Fibroblast of skin of left quadriceps (primary cell): ENCODE measurements at places on chromosomes 6 and 20.
A peak's percentile ranks its signal among the peaks of the same experiment; 100 is the strongest.

DNA sequence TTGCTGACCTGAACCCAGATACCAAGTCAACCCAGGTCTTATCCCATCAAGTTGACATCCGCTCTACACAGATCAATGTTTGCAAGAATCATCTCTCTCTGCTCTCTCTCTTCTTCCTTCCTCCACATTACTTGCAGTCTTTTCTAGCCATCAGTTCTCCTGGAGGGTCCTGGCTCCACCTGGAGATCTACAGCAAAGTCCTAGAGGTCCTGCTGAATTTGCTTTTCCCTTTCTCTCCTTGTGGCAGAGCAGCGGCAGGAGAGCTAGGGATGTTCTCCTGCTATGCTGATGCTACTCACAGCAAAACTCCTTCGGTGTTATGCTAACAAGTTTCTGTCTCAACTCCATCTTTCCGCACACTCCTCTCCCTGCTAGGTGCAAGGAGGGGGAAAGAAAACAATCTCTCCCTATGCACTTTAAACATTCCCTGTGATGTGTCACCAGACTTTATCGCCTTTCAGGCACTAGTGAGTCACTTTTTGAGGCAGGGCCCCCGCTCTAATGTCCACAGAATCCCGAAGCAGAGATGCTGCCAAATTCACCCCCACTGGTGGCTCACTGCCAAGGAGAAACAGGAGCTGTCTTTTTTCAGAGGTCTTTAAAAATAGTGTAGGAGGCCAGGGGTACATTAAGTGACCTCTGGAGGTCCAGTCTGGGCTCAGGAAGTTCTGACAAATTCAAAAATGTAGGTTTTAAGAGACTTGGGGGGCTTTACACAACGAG, 62.6 kb downstream of the FAM50B start:
- peak; percentile 82 for DNase-seq

DNA sequence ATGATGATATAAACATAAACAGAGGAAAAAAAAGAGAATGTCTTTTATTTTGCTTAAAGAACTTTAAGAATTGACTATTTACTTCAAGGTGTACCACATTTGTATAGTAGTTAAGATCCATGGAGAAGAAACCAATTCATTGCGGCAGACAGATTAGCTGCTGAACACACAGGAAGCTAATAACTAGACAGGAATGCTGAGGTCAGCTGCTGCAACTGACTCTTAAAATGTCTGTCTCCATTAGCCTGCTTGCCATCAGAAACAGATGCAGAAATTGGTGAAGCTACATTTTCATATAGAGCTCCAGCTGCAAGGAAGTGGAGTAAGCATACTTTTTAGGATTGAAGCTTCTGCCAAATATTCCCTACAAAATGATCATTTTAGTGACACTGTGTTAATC, 939.5 kb downstream of the EPHA7 start:
- peak; percentile 20 for DNase-seq

DNA sequence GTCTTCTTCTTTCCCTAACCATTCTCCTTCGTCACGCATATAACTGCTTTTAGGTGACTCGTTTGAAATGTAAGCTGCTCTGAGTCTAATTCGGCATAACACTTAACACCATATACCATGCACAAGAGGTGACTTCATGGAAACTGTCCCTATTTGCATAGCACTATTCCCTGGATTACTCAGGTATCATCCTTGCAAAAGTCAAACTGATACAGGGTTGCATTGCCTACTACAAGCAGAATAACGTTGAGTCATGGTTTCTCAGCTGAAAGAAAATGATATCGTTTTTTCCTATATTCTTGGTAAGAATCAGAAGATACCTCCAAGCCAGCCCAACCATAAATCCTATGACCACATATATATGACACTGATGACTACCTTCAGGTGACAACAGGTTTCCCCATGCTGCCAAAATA, 227.5 kb downstream of the ATXN1 start:
- DNase-seq, result no peak

DNA sequence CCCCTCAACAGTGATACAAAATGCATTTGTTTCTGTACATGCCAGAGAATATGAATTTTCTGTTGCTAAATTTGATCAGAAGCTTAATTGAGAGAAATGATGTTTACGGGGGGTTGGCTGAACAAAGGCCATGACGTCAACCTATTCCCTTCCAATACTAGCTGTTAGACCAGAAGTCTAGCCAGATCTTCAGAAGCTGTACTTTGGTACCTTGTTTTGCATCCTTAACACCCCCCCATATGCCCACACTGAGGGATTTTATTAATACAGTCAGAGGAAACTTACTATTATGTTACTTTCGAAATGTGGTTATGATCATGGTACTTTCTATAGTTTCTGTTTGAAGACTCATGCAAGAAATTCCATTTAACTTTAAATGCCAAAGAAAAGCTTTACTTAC, 3.1 kb downstream of the NCOA7 start:
- no peak for DNase-seq

DNA sequence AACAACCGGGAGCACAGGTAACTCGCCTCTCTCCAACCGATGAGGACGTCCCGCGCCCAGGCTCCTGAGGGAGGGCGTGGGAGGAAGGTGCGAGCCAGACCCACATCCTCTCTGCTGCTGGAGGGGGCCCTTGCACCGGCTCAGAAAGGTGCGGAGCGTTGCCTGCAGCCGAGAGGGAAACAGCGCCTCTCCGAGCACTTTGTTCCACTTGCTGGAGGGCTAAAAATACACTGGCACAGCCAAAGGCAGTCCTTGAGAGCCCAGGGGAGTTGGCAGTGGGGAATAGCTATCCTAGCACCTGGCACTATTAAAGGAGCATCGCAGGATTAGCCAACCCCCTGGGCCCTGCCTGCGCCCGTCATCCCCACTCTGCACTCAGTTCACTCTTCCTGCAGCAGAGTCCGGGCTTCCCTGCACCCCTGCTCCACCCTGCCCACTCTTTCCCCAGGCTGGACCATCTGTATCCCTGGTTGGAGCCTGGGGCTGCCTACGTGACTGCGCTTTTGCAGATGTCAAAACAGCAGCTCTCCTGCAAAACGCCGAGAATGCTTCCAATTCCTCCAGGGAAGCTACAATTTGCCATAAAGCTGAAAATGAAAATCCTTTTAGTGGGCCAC, 108.9 kb downstream of the SNX5 start:
- DNase-seq, result no peak

- DNase-seq, result peak; percentile 82
These were observed 422.9 kb upstream of the PLCB4 start for GRCh38 chr20:8646033-8646441.

- peak; percentile 36 for DNase-seq
These were observed 314.0 kb upstream of the RSPO3 start for GRCh38 chr6:126804332-126805064.

DNA sequence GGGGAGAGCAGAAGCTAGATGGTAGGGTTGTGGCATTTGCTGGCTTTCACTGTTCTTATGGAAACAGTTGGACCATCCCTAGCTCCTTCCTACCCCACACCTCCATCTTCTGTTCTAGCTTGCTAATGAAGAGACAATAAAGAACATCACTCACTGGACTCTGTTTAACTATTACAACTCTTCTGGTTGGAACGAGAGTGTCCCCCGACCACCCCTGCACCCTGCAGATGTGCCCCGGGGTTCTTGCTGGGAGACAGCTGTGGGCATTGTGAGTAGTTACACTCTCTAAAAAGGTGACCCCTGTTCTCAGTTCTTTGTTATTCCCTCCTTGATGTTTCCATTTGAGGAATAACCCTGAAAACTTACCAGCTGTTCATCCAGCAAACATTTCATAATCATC, 40.4 kb upstream of the NOP56 start:
- DNase-seq, result no peak

- no peak for DNase-seq
These were observed 13.7 kb upstream of the MLN start for GRCh38 chr6:33817489-33817888.

GRCh38 chr6:28884423-28885131, 39.2 kb downstream of the TRIM27 start:
- DNase-seq, result no peak

- no peak for DNase-seq
These were observed 145.6 kb downstream of the JARID2 start for GRCh38 chr6:15391500-15391899.

DNA sequence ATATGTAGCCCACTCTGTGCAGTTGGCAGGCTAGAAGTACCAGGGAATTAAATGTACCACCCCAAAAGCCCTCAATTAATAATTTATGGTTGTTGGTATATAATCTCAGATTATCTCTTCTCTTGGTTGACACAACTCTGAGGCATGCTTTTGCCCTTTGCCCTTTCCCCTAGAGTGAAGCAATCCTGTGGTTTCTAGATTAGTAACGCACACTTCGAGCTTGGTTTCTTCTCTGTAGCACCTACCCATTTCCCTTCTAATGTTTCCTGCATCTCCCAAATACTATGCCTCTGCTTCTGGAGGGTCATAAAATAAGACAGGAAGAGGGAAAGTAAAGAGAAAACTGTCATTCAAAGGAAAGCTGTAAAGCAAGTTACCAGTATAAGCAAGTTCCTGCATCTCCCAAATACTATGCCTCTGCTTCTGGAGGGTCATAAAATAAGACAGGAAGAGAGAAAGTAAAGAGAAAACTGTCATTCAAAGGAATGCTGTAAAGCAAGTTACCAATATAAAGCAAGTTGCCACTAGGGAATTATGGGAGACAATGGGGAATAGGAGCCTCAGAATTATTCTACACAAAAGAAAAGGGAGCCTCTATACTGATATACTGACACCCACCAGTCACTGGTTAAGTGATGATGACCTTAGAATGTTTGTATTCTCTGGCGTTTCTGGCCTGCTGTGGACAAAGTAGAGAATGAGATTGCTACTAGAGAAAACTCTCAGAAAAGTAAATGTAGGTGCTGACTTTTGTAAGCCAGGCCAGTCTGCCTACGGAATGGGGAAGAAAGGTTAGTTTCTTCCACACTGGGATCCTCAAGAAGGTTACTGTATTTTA, 862.6 kb upstream of the MAN1A1 start:
- DNase-seq, result no peak

GRCh38 chr6:140850438-140850837, 1282.3 kb upstream of the GJE1 start:
- peak; percentile 37 for DNase-seq

- no peak for DNase-seq
These were observed 715.9 kb upstream of the POU3F2 start for GRCh38 chr6:98118397-98119045.

GRCh38 chr6:42754759-42755158, 8.9 kb upstream of the TBCC start:
- no peak for DNase-seq
